ENCODE measurements at places on chromosomes 12 and 14.

- no peaks in the 10 kb centered on the region for H3K4me1 ChIP-seq
- H3K4me3 ChIP-seq = no peak overlapping the region
- no peak for ATAC-seq
- H3K27me3 ChIP-seq = peaks cover 7% of the 10 kb centered on the region
Observed at GRCh38 chr14:56949828-56950227, 139.5 kb upstream of the OTX2 start.

DNA sequence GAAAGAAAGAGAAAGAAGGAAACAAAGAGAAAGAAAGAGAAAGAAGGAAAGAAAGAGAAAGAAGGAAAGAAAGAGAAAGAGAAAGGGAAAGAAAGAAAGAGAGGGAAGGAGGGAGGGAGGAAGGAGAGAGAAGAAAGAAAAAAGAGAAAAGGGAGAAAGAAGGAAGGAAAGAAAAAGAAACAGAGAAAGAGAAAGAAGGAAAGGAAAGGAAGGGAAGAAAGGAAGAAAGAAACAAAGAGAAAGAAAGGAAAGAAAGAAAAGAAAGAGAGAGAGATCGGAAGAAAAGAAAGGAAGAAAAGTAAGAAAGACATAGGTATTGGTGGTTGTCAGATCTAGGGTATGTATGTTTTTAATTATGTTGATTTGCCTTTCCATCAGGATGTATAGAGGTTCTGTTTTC, 342.3 kb downstream of the FOXG1 start:
- no peak overlapping the region for H3K4me3 ChIP-seq
- no peaks in the 10 kb centered on the region for H3K36me3 ChIP-seq
- no peak for ATAC-seq
- no peak overlapping the region for H3K27ac ChIP-seq
- no peaks in the 10 kb centered on the region for H3K27me3 ChIP-seq

DNA sequence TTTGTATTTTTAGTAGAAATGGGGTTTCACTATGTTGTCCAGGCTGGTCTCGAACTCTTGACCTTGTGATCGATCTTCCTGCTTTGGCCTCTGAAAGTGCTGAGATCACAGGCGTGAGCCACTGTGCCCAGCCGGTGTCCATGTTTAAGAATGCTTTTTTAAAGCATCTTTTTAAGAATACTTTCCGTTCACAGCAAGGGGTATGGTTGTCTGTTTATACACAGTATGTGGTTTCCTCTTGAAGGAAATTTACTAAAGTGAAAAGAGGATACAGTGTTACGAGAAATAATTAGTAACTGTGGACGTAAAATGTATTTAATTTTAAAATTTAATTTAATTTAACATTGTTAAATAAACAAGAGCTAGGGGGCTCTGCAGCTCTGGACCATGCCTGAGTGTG, 73.4 kb downstream of the GSC start:
- H3K4me3 ChIP-seq = no peak overlapping the region
- ATAC-seq = no peak
- H3K27me3 ChIP-seq = peaks cover 12% of the 10 kb centered on the region

DNA sequence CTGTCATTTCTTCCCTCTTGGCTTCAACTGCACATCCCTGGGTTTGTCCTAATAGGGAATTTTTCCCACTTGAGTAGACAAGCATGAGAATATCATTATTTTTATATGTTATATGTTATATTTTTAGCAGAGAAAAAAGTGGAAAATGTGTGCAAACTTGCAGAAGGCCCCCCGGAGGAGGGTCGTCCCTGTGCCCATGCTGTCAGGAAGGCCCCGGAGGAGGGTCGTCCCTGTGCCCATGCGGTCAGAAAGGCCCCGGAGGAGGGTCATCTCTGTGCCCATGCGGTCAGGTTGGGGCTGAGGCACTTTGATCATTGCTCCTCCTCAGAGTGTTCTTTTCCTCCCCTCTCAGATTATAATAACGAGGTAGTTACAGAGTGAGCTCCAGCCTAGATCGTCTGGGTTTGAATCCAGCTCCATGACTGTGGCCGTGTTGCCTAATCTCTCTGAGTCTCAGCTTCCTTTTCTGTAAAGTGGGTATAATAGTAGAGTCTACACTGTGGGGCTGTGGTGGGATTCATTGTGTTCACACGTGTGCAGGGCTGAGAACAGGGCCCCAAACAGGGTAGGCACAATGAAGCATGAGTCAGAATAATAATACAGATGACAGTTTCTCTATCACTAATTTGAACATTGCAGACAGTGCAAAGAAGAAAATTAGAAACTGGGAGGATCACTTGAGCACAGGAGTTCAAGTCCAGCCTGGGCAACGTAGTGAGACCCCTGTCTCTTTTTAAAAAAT, 33.4 kb downstream of the ELK3 start:
- H3K4me3 ChIP-seq = peak overlapping the region; percentile 31
- H3K27ac ChIP-seq = peak overlapping the region; percentile 86
- peak; percentile 25 for ATAC-seq
- peaks cover 92% of the 10 kb centered on the region for H3K36me3 ChIP-seq
- no peaks in the 10 kb centered on the region for H3K27me3 ChIP-seq

GRCh38 chr14:69378274-69378673, 19.8 kb downstream of the ERH start:
- peaks cover 10% of the 10 kb centered on the region for H3K4me1 ChIP-seq
- no peak overlapping the region for H3K27ac ChIP-seq
- no peak for ATAC-seq
- no peaks in the 10 kb centered on the region for H3K27me3 ChIP-seq

DNA sequence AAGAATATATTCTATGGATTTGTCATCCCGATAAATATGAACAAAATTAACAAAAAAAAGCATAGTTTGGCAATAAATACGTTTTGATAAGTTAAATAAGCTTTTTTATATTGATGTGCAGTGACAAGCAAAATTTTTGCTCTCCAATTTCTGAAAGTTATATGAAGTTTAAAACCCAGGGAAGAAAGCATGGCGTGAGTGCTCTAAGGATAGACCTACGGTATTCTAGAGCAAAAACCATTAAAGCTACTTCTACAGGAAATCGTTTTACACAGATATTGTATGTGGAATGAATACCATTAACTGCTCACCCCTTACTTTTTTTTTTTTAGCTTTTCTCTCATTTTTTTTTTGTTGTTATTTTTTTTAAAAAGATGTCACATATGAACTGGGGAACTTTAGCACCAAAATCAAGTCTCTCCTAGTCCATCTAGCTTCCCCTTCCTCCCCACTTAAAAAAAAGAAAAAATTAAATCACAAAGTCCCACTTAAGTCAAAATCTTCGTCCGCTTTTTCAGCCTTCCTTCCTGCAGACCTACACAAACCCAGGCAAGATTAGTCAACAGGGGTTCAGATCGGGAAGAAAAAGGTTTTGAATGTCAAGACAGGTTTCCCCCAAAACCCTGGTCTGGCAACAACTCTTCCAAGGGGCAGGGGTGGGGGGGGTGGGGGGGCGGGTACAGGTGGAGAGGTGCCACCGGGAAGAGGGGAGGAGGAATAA, 4.4 kb downstream of the ZFP36L1 start:
- peaks cover 33% of the 10 kb centered on the region for H3K4me1 ChIP-seq
- H3K27me3 ChIP-seq = no peaks in the 10 kb centered on the region
- no peak for ATAC-seq
- H3K36me3 ChIP-seq = peaks cover 73% of the 10 kb centered on the region

DNA sequence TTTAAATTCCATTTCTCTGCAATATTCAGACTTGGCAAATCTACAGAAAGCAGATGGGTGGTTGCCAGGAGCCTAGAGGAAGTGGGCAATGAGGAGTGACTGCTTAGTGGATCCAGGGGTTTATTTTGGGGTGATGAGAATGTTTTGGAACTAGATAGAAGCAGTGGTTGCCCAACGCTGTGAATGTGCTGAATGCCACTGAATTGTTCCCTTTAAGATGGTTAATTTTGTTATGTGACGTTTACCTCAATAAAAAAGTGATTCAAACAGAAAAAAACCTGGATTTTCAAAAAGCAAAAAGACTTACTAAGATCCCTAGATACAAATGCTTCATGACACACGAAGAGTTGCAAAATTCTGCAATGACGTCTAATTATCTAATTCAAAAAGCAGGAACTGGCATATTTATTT, 34.2 kb downstream of the DAO start:
- H3K4me3 ChIP-seq = no peak overlapping the region
- no peak for ATAC-seq
- no peaks in the 10 kb centered on the region for H3K27me3 ChIP-seq

DNA sequence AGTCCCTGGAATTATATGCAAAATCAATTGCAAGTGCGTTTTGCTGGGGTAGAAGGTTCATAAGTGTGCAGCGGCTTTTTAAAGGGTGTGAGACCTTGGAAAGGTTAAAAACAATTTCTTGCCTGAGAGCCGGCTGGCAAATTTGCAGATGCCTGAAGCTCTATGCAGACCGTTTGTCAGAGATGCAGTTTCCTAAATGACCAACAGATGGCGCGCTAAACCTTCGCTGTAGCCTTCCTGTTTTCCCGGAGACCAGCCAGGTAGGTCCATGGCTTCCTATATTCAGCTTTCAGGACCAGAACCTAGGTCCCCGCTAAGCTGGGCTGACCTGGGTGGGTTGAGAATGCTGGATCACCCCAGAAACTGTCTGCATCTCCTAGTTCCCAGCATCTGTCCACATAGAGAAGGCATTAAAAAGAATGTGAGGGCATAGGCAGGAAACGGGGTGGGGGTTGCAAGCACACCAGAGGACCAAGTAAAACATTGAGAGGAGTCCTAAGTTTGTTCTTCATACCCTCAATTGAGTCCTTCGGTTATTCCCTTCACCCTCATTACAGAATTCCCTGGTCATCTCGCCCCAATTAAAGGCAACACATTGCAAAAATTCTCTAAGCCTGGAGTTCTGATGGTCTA, 5.7 kb upstream of the NOS1 start:
- H3K27me3 ChIP-seq = peaks cover 37% of the 10 kb centered on the region
- no peak for ATAC-seq
- no peak overlapping the region for H3K4me3 ChIP-seq
- H3K27ac ChIP-seq = no peak overlapping the region

DNA sequence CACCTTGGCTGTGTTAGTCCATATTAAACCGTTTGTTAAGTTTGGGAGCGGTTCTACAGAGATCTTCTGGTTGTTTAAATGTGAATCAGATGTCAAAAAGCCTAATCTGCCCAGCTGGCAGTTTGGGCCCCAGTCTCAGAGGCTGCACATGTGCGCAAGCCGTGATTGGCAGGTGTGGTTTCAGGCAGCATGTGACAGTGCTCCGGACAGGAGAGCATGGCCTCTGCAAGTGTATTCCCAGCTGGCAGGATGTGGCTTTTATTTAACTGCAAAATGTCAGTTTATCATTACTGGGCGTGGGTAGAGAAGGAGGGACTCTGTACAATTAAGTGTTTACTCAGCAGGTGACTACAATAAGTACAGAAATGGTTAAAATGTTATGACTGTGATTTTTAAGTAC, 77.5 kb downstream of the PELI2 start:
- ATAC-seq = peak; percentile 78
- H3K4me1 ChIP-seq = peaks cover 7% of the 10 kb centered on the region
- peak overlapping the region; percentile 35 for H3K4me3 ChIP-seq
- no peaks in the 10 kb centered on the region for H3K36me3 ChIP-seq
- no peaks in the 10 kb centered on the region for H3K27me3 ChIP-seq

DNA sequence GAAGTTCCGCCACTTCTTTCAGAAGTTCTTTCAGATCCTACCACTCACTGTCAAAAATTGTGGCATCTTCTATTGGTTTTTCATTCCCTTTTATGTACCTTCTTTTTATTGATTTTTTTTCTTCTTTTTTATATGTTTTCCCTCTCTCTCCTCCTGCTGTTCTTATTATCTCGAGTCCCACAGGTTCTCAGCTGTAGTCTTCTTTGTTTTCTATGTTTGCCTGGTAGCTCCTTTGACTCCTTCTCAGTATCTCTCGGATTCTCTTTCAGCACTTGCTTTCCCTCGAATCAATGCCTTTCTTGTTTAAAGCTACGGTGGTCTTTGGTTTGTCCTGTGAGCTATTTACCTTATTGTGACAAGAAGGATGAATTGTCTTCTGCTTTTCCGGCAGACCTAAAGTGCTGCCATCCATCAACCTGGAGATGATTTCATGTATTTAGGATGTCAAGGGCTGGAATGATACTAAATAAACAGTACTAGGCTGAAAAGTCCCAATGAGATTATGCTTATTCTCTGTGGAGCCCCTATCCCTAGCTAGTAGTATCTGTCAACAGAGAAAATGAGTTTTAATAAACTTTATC, 541.7 kb downstream of the NOVA1 start:
- ATAC-seq = no peak
- no peaks in the 10 kb centered on the region for H3K27me3 ChIP-seq
- H3K4me3 ChIP-seq = no peak overlapping the region
- no peaks in the 10 kb centered on the region for H3K36me3 ChIP-seq
- H3K4me1 ChIP-seq = no peaks in the 10 kb centered on the region

DNA sequence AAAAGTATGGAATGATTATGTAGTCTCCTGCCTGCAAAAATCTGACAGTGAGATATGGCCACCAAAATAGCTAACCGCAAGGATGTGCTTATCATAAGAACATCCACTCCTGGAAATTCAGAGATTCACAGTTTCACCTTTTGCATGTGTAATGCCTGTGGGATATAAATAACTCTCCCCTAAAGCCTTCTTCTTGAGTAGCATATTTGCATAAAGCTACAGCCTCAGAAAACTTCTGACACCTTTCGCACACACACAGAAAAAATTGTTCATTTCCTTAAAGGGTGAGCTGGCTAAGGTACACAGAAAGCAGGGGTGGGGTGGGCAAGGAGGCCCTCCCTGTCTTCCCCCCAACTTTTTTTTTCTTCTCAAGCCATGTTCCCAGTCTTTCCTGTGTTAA, 3.1 kb upstream of the IGF1 start:
- no peaks in the 10 kb centered on the region for H3K36me3 ChIP-seq
- peak; percentile 73 for ATAC-seq
- peak overlapping the region; percentile 52 for H3K4me3 ChIP-seq
- peaks cover 10% of the 10 kb centered on the region for H3K4me1 ChIP-seq
- H3K27me3 ChIP-seq = peaks cover 6% of the 10 kb centered on the region

- H3K36me3 ChIP-seq = no peaks in the 10 kb centered on the region
- H3K27me3 ChIP-seq = no peaks in the 10 kb centered on the region
- H3K27ac ChIP-seq = no peak overlapping the region
- ATAC-seq = no peak
Observed at GRCh38 chr14:99924379-99924778, 131.2 kb downstream of the EML1 start.

DNA sequence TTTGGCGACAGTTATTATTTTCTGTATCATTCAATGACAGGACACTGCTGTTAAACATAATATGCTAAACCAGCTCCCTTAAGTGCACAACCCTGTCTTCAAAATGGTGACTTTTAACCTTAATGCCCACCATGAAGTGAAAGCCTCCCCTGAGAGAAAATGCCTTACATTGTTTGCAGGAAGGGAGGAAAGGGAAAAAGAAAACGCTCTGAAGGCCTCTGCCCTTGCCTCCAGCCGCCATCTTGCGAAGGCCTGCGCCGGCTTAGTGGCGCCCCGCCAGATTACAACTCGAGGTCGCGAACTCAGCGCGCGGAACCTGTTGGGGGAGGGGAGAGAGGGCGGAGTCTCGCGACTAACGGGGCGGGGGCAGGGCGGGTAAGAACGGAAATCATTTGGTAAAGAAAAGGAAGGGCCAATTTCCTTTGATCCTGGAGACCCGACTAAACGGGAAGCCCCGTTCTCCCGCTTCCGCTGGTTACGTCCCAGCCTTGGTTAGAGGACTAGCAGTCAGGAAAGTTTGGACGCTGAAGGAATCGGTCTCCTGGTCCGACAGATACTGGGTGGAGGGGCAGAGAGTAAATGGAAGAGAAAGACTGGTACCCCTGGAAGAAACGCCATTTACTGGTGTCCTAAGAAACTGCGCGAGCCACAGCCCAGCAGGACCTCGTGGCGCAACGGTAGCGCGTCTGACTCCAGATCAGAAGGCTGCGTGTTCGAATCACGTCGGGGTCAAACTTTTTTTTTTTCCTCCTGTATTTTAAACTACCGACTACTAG, 11.6 kb upstream of the TMPO start:
- H3K4me1 ChIP-seq = peaks cover 29% of the 10 kb centered on the region
- H3K36me3 ChIP-seq = peaks cover 27% of the 10 kb centered on the region
- peak overlapping the region; percentile 100 for H3K27ac ChIP-seq
- no peaks in the 10 kb centered on the region for H3K27me3 ChIP-seq
- ATAC-seq = peak; percentile 69
- peak overlapping the region; percentile 95 for H3K4me3 ChIP-seq
